Sigmoid colon (tissue), 7 donors: ENCODE measurements at places on chromosomes 6 and 20. TPM values are rescaled to one million over a fixed set of nuclear protein-coding genes. Genes with fewer than 3 reads are reported as not detected.

GRCh38 chr20:29876911-29877285 lies 1380.6 kb upstream of the DEFB115 start:
- no peak for DNase-seq

The IL17A gene
- total RNA-seq, result not detected

DNA sequence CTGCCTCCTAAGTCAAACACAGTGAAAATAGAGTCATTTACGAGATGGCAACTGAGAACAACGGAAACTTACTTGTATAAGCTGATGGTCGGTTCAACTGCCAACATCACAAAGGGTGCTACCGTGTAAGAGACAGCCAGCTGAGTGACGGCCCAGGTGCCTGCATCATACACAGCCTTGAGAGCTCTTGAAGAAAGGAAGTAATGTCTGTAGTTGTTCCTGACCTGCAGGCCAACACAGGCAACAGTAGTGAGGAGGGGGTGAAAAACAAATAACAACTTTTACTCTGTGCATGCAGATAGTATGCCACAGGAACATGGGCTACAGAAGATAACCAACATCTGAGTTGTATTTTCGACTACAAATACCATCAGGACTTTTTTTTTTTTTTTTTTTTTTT lies 102.7 kb downstream of the MBOAT1 start:
- DNase-seq, result peak; percentile 75

DNA sequence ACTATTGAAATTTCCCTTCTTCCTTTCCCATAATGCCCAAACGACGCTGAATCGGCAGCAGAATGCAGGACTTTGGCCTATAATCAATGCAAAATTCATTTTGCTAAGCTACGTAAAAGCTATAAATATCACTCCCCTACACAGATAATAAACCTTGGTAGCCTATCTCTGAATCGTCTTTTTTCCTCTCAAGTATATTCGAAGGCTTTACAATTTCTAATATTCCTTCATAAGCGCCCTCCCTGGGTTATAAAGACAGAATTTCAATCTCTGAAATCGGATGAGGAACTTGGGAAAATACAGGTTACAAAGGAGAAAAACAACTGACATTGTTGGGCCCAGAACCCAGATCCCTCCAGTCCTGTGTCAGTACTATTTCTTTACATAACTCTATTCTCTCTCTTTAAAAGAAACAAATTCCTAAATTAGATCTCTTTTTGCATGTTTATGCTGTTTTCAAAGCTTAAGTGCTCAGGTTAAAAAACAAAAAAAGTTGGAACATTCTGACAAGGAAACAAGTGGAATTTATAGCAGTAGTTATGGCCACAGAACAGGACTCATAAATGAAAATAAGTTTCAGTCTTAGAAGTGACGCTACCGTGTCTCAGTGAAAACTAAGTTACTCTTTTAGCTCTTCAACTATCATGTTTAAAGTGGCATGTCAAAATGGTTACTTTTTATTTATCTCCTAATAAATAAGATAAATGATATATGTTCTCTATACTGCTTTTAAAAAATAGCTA lies 84.5 kb downstream of the SESN1 start:
- no peak for DNase-seq

The HCRTR2 gene
- total RNA-seq, result not detected

GRCh38 chr6:42369568-42369967 lies 82.2 kb downstream of the TRERF1 start:
- no peak for DNase-seq

GRCh38 chr20:40776466-40777457 lies 87.7 kb upstream of the MAFB start:
- DNase-seq, result no peak

- no peak for DNase-seq
Observed at GRCh38 chr6:6883011-6883410, 224.8 kb upstream of the RREB1 start.

The ADTRP gene
- total RNA-seq, result 0.36 TPM

The IL17F gene
- not detected for total RNA-seq

GRCh38 chr20:16061351-16061750 lies 511.9 kb downstream of the KIF16B start:
- no peak for DNase-seq

GRCh38 chr20:3276680-3277015 lies 37.7 kb upstream of the SLC4A11 start:
- no peak for DNase-seq

DNA sequence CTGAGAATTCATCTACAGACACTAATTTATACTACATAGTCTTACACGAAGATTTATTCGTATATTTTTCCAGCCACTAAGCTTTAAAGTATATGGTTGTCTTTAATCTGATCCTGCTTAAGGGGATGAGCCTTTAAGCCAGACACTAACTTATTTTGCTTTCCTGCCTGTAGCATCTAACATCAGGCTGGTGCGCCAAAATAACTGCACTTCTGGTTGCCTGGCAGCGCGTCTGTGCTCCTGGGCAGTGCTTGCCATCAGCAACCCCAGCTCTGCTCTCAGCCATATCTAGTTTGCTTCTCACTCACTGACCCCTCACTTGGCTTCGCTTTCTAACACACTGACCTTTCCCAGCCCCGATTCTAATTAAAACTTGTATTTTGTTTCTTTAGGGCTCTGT lies 21.8 kb downstream of the HMGCLL1 start:
- no peak for DNase-seq

The IRAK1BP1 gene
- 5.8 TPM for total RNA-seq
